Hematopoietic multipotent progenitor cell treated with erythropoietin and hydrocortisone succinate and interleukin-3 and kit ligand, for 6 days (in vitro differentiated cells): ENCODE measurements at places on chromosomes 7 and 10.
A peak's percentile ranks its signal among the peaks of the same experiment; 100 is the strongest.

GRCh38 chr7:104059103-104059502 is 69.6 kb upstream of the RELN start:
- no peak for DNase-seq

DNA sequence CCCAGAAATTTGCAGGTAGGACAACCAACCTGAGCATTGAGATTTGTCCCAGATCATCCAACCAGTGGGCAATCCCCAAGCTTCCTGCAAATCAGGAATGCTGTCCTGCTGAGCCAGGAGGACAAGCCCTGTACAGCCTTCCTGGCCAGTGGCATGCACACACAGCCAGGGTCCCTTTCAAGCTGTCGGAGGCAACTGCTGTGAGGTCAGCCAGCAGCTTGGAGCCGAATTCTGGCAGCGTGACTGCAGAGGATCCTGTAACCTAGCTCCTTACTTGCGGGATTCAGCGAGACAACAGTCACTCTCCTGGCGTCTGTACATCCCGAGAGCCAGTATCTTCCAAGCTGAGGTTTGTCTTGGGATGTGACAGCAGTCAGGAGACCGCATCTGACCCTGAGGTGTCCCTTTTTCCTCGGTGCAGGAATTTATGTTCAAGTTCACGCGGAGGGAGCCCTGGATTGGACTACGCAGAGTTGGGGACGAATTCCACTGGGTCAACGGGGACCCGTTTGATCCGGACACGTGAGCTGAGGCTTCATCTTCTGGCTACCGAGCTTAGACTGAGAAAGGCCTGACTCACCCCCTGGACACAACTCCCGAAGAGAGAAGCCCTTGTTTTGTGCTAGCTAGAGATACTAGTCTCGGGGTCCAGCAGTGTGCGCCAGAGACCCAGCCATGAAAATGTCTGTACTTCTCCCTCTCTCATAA is 18.3 kb downstream of the CLEC2L start:
- no peak for DNase-seq

DNA sequence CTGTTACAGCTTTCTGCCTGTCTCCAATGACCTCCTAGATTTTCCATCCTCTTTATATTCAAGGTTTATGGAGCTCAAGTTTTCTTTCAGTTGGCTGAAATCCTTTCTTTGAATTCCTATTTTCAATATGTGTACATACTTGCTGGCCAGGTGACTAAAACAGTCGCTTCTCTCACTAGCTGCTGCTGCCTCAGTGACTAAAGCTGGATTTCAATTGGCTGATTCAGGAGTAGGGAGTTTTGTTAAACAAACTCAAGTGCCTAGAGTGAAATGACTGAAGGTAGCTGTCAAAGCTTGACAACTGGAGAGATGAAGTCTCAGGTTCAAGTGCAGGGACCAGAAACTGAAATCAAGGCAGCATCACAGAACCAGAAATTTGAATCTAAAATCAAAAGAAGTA is 6.7 kb upstream of the POLR1F start:
- DNase-seq: no peak

GRCh38 chr7:112584290-112584689 is 103.5 kb downstream of the LSMEM1 start:
- no peak for DNase-seq

- no peak for DNase-seq
Observed at GRCh38 chr7:22565315-22565811, 65.4 kb upstream of the STEAP1B start.

DNA sequence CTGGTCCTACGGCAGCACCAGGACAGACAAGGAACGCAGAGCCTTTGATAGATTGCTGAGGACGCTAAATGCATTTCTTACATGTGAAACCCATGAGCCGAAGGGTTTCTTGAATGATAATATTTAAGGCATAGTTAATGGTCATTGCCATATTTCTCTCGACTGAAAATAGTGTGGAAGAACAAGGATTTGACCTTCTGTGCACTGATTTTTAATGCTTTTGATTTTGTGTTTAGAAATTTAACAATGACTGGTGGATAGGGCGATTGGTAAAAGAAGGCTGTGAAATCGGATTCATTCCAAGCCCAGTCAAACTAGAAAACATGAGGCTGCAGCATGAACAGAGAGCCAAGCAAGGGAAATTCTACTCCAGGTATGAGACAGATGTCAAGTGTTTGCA is 150.8 kb downstream of the NSUN6 start:
- DNase-seq: no peak

DNA sequence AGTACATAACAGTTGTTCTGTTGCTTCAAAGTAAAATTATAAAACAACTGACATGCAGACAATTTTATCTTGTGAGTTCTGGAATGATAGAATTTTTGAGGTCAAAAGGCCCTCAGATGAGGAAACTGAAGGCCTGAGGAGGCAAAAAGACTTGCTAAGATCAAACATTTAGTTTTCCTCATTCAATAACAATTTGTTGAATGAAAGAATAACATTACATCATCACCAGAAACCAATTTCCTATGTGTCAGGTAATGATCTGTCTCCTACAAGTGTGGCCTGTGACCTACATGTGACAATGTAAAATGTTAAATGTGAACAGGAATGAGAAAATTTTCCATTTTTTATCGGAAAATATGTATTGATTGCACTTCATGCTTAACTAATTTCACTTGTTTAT is 16.6 kb upstream of the ASB4 start:
- DNase-seq: no peak

GRCh38 chr10:22319980-22320558 is 830 bp upstream of the BMI1 start:
- DNase-seq: peak; percentile 64

GRCh38 chr7:35722054-35722849 is 27.3 kb upstream of the HERPUD2 start:
- DNase-seq: no peak

- no peak for DNase-seq
Observed at GRCh38 chr7:7395785-7396184, 139.9 kb downstream of the COL28A1 start.

DNA sequence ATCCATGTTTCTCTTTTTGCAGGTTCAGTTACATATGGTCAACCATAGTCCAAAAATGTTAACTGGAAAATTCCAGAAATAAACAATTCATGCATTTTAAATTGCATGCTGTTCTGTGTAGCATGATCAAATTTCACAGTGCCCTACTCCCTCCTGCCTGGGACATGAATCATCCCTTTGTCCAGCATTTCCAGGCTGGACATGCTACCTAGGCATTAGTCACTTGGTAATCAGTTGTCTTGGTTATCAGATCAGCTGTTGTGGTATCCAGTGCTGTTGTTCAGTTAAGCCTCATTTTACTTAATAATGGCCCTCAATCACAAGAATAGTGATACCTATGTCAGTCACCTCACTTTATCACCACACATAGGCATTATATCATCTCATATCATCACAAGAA is 7.3 kb upstream of the PNLIP start:
- no peak for DNase-seq

GRCh38 chr10:117486606-117487005 is 55.9 kb upstream of the EMX2 start:
- no peak for DNase-seq

GRCh38 chr7:130070861-130071622 is 708 bp downstream of the KLHDC10 start:
- peak; percentile 32 for DNase-seq

DNA sequence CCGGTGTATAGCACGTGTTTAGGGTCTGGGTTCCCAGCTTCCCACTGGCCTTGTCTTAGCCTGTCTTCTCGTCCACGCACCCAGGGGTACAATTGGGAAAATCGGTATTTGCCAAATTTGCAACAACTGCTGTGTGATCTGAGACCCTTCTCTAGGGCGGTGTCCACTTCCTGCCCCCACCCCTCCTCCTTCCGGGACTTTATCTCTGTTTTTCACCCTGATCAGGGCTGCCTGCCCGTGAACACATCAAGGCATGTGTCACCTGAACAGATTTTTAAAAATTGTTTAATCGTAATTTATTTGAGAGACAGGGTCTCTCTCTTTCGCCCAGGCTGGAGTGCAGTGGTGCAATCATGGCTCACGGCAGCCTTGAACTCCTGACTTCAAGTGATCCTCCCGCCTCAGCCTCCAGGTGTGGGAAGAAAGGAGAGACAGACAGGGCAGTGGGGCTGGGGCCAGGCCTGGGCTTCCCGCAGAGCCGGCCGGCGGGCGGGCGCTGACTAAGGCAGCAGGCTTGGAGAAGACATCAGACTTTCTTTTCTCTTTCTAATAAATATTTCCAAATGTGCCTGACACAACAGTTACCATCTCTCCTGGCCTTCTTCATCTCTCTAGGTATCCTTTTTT is 27.5 kb downstream of the ELFN1 start:
- no peak for DNase-seq

- DNase-seq: peak; percentile 83
Observed at GRCh38 chr10:90871279-90871765, 452 bp upstream of the RPP30 start.

DNA sequence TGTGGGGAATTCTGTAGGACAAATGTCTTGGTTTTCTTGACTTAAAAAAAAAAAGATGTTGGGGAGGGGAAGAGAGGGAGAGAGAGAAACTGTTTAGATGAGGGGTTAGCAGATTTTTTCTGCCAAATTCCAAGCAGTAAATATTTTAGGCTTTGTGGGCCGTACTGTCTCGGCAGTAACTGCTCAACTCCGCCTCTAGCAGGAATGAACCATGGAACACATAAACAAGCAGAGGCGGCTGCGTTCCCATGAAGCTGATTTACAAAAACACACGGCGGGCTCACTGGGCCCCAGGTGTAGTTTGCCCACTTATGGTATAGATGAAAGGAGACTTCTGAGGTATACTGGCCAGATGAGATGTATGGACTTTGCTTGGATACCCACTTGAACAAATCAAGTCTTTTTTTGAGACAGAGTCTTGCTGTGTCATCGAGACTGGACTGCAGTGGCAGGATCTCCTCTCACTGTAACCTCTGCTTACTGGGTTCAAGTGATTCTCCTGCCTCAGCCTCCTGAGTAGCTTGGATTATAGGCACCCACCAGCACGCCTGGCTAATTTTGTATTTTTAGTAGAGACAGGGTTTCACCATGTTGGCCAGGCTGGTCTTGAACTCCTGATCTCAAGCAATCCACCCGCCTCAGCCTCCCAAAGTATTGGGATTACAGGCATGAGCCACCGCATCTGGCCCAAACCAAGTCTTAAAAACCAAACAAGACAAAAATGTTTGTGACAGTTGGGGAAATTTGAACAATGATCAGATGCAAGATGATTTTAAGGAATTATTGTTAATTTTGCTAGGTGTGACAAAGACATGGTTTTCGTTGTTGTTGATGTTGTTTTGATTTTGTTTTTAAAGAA is 9.7 kb upstream of the ADAMTS14 start:
- DNase-seq: no peak
